LoVo (cell line): ENCODE measurements at places on chromosomes 2 and 18.

DNA sequence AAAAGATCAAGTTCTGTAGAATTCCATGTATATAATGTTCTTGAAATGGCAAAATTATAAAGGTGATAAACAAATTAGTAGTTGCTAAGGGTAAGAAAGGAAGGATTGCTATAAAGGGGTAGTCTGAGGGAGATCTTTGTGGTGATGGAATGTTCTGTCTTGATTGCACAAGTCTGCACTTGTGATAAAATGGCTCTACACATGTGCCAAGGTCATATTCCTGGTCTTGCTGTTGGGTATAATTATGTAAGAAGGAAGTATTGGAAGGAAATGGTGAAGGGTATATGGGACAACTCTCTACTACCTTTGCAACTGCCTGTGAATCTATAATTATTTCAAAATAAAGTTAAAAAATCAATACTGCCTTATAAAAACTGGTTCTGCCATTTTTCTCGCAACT is 15.3 kb downstream of the SGPP2 start:
- no peak for DNase-seq

- peak; percentile 83 for DNase-seq
Observed at GRCh38 chr2:9205963-9206948, at the start of gene ASAP2. ASAP2 (plus strand) TSS chr2:9206812; CDS start chr2:9207105, 293 bp downstream.

DNA sequence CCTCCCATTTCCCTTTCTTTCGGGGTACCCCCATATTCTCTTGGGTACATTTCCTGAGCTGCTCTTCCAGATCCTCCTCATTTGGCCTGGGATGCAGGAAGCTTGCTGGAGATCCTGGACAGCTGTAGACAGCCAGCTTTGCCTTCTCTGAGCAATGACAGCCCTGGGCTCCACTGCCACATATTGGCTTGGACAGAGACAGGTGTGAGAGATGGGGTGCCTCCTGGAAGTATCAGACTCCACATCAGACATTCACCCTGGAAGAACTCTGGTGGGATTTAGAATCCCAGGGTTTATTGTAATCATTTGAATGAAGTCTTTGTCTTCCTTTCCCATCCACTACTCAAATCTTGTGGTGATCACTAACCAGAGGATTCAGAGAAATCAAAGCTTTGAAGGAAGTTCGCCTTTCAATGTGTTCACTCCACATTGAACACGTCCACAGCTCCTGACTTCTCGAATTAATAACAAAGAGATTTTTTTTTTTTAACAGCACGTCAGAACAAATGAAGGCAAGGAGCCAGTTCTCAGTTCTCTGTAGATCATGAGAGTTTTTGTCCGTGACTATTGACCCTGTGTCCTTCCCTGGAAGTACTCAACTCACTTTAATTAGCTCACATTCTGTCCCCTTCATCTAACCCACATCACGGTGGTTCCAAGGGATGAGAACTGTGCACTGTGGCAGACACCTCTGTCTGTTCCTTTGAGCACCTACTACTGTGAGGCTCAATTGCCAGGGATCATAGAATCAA is 377.6 kb upstream of the TRIB2 start:
- DNase-seq = no peak

DNA sequence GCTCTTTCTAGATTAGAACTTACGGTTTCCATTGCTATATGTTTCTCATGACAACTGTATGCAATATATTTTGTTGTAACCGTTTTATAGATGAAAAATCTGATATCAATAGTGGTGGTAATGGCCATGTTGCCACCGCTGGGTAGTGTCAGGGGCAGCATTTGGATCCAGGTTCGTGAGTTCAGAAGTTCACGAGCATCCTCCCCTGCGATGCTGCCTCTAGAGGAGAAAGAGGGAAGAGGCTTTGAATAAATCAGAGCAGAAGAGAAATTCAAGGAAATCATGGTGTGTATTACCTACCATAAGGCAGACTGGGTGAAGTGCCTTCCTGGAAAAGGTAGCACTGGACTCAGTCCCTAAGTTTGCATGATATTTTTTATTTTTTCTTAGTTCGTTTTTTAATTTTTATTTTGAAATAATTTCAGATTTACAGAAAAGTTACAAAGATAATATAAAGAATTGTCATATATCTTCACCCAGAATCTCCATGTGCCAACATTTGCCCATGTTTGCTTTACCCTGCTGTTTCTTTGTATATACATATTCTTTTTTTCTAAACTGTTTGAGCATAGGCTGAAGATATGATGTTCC is 3.3 kb upstream of the ZBTB7C start:
- peak; percentile 66 for DNase-seq

GRCh38 chr2:221774136-221774535 is 202.0 kb upstream of the EPHA4 start:
- no peak for DNase-seq

DNA sequence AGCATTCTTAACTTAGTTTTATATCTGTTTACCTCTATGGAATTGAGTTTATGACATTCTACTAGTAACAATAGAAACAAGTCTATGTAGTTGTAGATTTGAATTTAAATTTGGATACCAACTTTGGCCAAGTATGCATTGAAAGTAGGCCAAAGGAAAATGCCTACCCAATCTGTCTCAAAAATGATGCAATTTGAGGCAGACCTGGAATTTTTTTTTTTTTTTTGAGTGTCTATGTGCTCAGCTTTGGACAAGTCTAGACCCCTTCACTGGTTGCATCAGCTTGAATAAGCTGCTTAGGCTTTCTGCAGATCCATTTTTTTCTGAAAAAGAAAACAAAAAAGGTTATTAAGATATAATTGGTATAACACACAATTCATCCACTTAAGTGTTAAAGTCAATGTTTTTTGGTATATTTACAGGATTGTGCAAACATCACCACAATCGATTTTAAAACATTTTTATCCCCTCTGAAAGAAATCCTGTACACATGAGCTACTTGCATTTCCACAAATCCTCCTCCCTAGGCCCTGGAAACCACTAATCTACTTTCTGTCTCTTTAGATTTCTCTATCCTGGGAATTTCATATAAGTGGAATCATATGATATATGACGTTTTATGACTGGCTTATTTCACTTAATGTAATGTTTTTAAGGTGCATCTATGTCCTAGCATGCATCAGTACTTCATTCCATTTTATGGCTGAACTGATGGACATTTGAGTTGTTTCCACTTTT is 185.1 kb upstream of the CCDC68 start:
- DNase-seq = no peak

GRCh38 chr2:205681401-205682238 is 681 bp upstream of the NRP2 start:
- DNase-seq = no peak

DNA sequence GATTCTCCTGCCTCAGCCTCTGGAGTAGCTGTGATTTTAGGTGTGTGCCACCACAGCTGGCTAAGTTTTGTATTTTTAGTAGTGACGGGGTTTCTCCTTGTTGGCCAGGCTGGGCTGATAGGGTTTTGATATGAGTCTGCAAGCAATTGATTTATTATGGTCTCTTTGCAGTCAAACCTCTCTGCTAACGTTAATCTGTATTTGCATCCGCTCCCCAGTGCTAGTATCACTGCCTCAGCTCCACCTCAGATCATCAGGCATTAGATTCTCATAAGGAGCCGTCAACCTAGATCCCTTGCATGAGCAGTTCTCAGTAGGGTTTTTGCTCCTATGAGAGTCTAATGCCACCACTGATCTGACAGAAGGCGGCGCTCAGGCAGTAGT is 19.0 kb downstream of the HAT1 start:
- no peak for DNase-seq

GRCh38 chr2:25055376-25055920 is 13.6 kb downstream of the EFR3B start:
- DNase-seq = no peak

GRCh38 chr2:227415538-227416424 is 28.0 kb upstream of the SCYGR1 start:
- DNase-seq = no peak

GRCh38 chr2:105936954-105937353 is 192.2 kb downstream of the NCK2 start:
- no peak for DNase-seq

- DNase-seq = no peak
Observed at GRCh38 chr2:155766342-155767115, 566.0 kb downstream of the NR4A2 start.

DNA sequence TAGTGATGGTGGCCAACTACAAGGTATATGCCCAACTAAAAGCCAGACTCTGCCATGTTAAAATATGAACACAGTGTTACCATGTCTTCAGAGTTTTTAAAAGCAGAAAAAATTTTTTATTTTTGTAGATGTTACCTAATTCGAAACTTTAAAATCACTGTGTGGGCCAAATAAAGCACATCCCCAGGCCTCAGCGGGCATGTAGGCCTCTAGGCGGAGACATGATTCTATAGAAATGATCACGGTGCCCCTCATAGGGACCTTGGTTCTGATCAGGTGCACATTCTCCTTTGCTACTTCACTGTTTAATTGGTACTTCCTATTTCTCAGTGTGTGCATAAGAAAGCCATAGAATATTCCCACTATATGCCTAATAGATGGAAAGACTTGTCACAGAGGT is 349.2 kb downstream of the XIRP2 start:
- DNase-seq = no peak

DNA sequence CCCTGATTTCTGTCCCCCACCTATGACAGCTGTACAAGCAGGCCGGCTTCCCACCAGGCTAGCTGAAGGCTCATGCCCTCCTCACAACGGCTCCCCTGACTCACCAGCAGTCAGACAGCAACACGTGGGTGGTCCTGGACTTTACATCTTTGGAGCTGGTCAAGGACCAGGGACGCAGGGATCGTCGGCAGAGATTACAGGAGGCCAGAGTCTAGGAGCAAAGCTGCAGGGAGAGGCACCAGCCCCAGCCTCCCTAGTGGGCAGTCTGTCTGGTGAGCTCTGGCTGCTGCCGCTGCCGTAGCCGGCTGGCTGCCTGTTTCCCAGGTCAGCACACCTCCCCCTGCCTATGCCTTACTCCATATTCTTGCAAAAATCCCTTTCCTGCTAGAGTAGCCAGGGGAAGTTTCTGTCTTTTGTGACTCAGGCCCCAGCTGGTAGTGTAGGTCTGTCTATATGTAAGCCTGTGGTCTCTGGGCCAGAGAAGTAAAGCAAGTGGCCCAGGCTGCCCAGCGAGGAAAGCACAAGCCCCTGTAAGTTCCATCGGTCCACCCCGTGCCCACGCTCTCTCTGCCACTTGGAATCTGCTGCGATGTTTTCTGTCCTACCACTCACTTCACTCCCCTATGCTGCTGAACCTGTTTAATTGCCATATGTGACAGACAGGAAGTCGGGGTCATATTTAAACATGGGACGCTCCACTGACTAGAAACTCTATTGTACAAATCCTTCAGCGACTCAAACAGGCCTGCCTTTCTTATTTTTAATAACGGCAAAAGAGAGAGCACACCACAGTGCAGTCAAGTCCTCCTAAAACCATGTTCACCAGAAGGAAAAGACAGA is 2.4 kb upstream of the ARHGEF4 start:
- DNase-seq = no peak

DNA sequence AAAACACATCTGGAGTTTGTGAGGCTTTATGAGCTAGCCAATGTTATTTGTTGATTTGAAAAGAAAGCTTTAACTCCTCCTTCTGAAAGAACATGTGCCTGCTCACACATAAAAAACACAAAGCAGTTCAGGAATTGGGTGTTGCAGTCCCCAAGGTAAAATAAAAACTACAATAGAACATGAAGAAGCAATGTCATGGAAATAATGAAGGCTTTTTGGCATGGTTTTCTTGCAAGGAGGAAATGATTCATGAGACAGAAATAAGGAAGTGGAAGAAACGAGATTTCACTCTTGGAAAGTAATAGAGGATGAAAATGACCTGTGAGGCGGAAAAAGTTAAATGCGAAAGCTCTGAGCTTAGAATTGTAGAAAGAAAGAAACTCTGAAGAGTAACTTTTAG is 81.1 kb downstream of the TRIB2 start:
- DNase-seq = no peak
